ENCODE measurements at places on chromosomes 2 and 18.

- DNase-seq: no peak
Observed at GRCh38 chr18:79575891-79576685, 103.5 kb upstream of the CTDP1 start.

DNA sequence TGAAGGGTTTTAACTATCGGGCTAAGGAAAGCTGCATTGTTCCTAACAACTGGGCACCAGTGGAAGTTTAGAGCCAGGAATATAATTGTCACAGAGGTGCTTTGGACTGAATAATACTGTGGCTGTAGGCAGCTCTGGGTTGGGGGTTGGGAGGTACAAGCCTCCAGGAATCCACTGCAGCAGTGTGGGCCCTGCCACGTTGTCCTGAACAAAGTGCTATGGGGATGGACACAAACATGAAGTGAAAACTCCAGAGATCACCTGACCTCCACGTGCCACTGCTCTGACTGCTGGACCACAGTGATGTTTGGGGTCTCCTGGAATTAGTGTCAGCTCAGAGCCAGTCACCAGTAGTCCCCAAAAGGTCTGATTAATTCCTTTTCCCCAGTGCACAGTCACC lies 110.9 kb downstream of the BCL2 start:
- DNase-seq: no peak

DNA sequence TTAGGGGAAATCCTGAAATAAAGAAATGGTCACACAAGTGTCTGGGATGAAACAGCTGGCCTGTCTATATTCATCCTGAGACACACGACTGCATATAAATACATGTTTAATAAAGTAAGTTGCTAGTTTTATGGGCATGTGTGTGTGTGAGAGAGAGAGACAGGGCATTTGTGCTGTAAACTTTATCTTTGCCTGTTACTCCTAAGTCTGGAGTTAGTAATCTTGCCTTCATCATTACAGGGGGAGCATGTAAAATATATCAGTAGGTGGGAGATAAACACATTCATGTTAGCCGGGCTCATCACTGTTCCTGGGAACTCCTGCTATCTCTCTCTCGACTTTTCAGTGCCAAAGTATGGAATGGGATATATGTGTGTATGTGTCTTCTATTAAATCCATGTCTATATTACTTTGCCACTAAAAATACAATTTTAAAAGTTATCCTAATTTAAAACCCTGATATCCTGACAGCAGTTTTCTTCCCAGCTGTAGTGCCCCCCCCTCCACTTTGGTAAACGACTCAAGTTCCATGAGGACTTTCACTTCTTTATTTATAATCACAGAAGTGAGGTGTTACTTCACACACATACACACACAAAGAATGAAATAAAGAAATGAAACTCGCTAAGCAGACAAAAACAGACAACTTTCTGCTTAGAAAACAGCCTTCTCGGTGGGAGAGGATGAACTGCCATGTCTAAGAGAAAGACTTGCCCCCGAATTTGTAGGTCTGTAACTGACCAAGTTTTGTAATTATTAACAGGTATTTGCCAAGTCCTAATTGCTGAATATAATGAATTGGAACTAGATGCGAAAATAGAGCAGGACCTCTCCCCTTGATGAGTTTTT lies 947 bp downstream of the ZEB2 start:
- no peak for DNase-seq

DNA sequence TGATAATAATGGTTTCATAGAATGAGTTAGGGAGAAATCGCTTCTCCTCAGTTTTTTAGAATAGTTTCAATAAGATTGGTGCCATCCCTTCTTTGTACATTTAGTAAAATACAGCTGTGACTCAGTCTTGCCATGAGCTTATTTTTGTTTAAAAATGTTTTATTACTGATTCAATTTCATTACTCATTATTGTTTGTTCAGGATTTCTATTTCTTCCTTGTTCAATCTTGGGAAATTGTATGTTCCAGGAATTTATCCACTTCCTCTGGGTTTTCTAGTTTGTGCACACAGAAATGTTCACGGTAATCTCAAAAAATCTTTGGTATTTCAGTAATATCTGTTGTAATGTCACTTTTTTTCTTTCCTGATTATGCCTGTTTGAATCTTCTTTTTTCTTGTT lies 371.5 kb upstream of the SETBP1 start:
- no peak for DNase-seq

DNA sequence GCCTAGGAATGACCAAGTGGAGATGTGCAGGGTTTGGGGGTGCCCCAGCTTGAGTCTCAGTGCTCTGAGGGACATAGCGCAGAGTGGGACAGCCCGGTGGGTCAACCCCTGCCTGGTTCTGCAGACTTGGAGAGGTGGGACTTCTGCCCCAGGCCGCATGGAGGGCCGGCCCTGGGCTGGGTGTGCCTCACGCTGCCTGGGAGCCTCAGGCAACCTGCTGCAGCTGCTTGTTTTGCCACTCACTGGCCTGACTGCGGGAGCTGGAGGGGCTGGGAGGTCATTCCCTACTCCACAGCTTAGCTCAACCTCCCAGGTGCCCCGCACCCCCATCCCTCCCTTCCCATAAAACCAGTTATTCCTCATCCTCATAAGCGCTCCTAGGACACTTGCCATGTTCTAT lies 33.1 kb downstream of the ODC1 start:
- no peak for DNase-seq

GRCh38 chr2:3598912-3599854 lies 4.3 kb downstream of the COLEC11 start:
- DNase-seq: no peak

DNA sequence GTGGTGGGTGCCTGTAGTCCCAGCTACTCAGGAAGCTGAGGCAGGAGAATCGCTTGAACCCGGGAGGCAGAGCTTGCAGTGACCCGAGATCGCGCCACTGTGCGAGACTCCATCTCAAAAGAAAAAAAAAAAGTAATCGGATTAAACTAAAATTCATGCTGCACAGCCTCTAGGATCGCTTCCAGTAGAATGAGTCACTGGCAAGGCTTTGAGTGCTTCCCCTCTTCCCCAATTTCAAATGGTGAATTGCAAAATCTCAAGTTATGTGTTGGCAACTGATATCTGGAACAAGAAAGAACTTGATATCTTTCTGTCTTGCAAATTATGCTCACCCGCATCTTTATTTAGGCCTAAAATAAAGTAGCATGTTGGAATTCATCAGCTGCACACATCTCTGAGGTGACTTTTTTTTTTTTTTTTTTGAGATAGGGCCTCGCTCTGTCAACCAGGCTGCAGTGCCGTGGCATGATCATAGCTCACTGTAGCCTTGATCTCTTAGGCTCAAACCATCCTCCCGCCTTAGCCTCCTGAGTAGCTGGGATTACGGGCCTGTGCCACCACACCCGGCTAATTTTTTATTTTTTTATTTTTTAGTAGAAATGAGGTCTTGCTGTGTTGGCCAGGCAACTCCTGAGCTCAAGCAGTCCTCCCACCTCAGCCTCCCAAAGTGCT lies 12.7 kb downstream of the TTC39C start:
- DNase-seq: no peak

GRCh38 chr2:3398857-3399256 lies 19.4 kb downstream of the TRAPPC12 start:
- DNase-seq: no peak

DNA sequence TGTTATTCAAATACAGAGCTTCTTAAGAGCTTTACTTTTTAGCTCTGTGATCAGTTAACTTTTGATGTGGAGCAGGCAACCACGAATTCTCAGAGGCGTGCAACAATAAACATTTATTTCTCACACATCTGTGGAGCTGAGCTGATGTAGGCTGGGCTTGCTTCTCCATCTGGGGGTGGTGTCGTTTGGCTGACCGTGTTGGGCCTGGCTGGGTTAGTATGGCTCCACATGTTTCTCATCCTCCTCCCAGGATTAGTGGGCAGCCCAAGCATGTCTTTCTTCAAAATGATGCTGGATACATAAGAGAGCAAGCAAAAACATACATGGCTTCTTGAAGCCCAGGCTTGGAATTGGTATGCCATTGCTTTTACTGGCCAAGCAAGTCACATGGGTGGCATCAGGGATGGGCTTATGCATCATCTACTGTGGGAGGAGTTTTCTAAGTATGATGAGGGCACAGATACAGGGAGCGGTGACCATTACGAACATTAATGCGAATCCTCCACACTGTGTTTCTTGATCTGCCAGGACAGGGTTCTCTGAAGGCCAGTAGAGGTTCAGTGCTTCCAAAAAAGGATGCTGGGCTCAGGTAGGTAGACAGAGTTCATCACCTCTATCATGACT lies 157.0 kb upstream of the TNP1 start:
- no peak for DNase-seq

DNA sequence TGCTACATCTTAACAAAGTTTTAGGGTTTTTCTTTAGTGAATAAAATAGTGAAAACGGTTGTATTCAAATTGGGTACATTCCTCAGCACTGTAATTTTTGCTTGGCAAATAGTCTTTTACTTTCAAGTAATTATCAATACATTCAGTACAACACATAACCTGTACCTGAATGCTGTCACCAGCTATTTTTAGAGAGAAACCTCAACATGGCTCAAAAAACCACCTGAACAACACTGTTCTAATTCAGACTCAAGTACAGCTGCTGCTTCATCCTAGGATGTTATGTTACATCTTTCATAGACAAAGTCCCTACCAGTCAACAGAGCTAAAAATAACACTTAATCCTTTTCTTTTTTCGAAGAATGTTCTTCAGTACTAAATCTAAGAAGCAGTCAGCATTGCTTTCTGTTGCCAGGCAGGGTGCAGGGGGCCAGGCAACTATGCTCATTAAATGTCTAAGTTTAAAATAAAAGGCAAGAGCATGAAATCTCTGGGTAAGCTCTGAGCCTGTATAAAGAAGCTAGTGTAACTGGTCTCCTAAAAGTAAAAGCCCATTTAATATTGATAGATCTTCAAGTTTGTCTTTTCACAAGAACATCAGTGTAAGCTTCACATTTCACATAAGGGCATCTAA lies 20.5 kb downstream of the PDIA6 start:
- DNase-seq: no peak

GRCh38 chr2:110843959-110844510 lies 111.7 kb downstream of the ACOXL start:
- DNase-seq: no peak

DNA sequence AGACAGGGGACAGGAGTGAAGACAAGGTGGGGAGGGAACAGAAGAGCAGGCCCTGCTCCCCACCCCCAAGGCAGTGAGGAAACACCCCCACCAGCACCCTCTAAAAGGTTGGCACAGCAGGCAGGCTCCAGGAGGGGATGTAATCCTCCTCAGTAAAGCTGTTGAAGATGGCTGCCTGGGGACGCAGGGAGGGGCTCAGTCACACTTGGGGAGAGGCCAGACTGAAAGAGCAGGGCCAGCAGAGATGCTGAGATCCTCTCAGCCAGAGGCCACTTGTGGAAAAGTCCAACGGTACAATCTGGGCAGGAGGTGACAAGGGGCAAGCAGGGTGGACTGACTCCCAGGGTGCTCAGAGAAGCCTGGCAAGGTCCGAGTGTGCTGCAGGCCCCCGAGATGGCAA lies 154.8 kb upstream of the ID2 start:
- no peak for DNase-seq

DNA sequence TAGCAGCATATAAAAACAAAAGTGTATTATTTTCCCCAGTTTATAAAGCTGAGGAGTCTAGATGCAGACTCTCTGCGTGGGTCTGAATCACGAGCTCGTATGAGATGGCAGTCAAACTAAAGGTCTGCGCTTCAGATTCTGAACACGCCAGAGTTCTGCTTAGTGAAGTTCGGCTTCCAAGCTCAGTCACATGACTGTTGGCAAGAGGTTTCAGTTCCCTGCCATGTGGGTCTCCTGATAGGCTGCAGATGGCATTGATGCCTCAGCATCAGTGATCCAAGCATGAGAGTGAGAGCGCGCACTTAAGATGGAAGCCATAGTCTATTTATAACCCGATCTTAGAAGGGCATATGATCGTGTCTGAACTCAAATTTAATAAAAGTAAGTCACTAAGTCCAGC lies 242.8 kb upstream of the DOK6 start:
- DNase-seq: no peak

GRCh38 chr2:8119782-8120505 lies 561.9 kb upstream of the ID2 start:
- DNase-seq: no peak

GRCh38 chr2:239919774-239920692 lies 105.1 kb downstream of the NDUFA10 start:
- no peak for DNase-seq

- no peak for DNase-seq
Observed at GRCh38 chr2:43539436-43539835, 56.4 kb downstream of the THADA start.

GRCh38 chr2:100670232-100670631 lies 107.4 kb downstream of the PDCL3 start:
- no peak for DNase-seq

DNA sequence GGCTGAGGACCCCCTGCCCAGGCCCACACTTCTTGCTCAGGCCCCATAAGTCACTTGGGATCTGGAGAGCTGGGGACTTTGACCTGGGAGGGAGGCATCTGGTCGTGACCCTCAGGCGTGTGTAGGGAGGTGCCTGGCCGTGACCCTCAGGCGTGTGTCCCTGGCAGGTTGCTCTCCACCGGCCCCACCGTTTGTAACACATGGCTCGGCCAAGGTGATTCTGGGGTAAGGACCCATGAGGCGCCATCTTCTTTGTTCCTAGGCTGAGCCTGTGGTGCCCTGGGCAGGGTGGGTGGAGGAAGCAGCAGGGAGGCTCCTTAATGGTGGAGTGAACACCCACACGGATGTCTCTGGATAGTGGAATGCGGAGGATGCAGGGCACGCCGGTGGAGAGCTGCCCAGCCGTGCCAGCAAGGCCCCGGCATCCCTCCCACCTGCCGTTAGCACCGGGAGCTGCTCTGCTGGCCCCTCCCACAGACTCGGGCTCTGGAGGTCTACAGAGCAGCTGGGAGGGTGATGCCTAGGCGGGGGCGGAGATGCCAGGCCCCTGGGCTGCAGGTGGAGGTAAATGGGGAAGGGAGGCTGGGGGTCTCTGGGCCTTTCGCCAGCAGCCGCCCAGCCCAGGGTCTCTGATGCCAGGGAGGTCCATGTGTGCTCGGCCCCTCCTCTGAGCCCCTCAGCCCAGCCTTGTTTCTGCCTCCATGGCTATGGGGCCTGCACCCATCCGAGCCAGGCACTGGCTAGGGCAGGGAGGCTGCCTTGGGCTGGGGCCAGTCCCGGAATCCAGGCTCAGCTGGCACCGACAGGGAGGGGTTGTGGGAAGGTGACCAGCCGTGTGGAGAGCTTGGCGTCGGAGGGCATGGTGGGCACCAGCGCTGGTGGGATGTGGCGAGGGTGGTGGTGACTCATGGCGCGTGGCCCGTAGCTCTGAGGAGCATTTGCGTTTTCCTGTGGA lies 1.1 kb upstream of the GAL3ST2 start:
- DNase-seq: no peak

GRCh38 chr2:232260075-232260474 lies 118.5 kb upstream of the ALPP start:
- DNase-seq: no peak

DNA sequence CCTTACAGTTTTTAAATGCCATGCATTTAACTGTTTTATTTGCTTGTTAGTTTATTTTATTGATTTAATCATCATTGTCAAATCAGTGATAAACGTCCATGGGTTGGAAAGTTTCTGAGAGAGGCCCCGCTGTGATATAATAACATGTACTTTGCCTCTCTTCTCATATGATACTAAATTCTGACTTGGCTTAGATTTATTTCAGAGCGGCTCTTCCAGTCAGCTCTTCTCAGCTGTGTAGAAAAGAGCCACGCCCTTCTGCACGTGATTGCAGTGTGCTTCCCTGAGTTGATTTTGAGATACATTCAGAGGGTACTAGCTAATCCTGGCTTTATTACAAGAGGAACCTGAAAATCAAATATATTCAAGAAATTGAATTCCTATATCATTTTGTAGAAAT lies 218.6 kb downstream of the KCNE4 start:
- no peak for DNase-seq

All from effector memory CD4-positive, alpha-beta T cell (primary cell).